HCEC 1CT (cell line): ENCODE measurements at places on chromosomes 7 and 10.

- no peak for DNase-seq
Observed at GRCh38 chr7:82318786-82319185, 124.8 kb downstream of the CACNA2D1 start.

DNA sequence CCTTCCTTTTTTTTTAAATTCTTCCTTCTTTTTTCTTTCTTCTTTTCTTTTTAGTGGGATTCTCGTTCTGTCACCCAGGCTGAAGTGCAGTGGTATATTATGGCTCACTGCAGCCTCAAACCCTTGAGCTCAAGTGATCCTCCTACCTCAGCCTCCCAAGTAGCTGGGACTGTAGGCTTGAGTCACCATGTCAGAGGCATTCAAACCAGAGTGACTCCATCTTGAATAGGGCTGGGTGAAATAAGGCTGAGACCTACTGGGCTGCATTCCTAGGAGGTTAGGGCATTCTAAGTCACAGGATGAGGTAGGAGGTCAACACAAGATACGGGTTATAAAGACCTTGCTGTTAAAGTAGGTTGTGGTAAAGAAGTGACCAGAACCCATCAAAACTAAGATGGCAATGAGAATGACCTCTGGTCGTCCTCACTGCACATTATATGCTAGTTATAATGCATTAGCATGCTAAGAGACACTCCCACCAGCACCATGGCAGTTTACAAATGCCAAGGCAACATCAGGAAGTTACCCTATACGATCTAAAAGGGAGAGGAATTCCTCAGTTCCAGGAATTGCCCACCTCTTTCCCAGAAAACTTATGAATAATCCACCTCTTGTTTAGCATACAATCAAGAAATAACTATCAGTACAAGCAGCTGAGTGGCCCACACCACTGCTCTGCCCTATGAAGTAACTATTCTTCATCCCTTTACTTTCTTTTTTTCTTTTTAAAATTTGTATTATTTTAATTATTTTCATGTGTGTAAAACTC, 99.0 kb upstream of the ITGB1 start:
- DNase-seq, result no peak

- DNase-seq, result no peak
Observed at GRCh38 chr7:68564306-68565135, 1033.8 kb upstream of the AUTS2 start.

GRCh38 chr10:25483999-25484398, 309.2 kb downstream of the GPR158 start:
- DNase-seq, result no peak

GRCh38 chr7:73978661-73979563, 49.1 kb upstream of the ELN start:
- no peak for DNase-seq

DNA sequence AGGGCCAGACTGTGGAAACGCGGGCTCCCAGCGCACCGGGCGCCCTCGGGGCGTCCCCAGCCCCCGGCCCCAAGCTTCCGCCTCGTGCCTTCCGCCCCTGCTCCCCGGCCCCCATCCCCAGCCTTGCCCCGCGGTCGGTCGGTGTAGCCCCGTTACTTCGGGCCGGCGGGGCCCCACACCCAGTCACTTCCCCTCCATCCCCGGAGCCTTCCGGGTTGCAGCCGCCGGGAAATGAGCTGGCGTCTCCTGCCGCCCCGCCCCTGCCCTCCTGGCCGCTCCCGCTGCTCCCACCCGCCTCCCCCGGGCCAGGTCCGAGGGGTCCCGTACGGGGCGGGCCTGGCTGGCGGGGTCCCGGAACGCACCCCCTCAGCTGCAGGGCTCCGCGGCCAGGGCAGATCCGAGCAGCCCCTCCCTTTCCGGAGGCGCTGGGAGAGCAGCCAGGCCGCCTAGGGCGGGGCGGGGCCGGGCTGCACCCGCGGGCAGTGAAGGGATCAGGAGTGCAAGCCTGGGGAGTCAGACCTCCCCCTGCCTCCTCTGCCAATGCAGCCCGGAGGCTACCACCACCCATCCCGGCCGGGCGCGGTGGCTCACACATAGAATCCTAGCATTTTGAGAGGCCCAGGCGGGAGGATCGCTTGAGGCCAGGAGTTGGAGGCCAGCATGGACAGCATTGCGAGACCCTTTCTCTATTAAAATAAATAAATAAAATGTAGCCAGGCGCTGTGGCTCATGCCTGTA, 709 bp downstream of the ARPC1B start:
- peak; percentile 64 for DNase-seq

DNA sequence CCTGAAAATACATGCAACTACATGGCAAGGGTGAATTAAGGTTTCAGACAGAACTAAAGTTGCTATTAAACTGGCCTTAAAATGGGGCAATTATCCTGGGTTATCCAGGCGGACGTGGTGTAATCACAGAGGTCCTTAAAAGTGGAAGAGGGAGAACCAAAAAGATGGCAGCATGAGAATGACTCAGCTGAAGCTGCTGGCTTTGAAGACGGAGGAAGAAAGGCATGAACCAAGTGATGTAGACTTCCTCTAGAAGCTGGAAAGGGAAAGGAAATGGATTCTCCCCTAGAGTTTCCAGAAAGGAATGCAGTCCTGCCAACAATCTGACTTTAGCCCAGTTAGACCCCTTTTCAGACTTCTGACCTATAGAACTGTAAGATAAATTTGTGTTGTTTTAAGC, 27.0 kb upstream of the UBN2 start:
- no peak for DNase-seq

DNA sequence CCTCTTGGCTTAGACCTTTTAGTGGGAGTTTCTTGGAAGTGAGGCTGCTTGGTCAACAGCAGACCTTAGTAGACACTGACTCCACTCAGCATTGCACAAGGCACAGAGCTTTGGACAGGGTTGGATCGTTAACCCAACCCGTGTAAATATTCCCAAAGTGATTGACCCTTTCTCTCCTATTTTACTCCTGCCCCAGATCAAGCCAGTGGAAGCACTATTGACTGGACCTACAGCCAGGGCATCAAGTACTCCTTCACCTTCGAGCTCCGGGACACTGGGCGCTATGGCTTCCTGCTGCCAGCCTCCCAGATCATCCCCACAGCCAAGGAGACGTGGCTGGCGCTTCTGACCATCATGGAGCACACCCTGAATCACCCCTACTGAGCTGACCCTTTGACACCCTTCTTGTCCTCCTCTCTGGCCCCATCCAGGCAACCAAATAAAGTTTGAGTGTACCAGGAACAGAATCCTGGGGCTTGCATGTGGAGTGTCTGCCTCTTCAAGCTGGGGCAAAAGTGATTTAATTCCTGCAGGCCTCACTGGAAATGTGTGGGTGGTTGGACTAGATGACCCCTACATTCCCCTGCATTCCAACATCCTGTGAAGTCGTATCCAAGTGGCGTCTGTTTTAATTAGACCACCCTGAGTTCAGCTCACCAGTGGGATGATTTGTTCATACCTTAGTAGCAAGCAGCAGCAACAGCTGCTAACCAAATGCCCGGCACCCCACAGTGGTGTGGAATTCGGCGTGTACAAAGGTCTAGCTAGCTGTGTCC, 7.5 kb downstream of the CPA1 start:
- DNase-seq, result peak; percentile 37

- DNase-seq, result no peak
Observed at GRCh38 chr7:116583653-116584052, 58.8 kb downstream of the CAV1 start.

- no peak for DNase-seq
Observed at GRCh38 chr7:13327669-13328068, 640.2 kb downstream of the ARL4A start.

GRCh38 chr10:33114451-33114952, 156.5 kb upstream of the ITGB1 start:
- DNase-seq, result peak; percentile 80

- DNase-seq, result no peak
Observed at GRCh38 chr10:43226441-43226840, 40.4 kb downstream of the RASGEF1A start.

DNA sequence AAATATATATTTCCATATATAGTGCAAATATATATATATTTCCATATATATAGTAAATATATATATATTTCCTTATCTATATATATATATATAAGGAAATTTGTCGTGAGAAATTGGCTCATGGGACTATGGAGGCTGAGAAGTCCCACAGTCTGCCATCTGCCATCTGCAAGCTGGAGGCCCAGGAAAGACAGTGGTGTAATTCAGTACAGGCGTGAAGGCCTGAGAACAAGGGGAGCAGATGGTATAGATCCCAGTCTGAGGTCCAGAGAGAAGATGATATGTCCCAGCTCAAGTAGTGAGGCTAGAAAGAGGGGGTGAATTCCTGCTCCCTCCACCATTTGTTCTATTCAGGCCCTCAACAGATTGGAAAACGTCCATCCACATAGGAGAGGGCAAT, 78.9 kb downstream of the MTPN start:
- no peak for DNase-seq

GRCh38 chr10:110841767-110842267, 29.9 kb upstream of the PDCD4 start:
- DNase-seq, result no peak

DNA sequence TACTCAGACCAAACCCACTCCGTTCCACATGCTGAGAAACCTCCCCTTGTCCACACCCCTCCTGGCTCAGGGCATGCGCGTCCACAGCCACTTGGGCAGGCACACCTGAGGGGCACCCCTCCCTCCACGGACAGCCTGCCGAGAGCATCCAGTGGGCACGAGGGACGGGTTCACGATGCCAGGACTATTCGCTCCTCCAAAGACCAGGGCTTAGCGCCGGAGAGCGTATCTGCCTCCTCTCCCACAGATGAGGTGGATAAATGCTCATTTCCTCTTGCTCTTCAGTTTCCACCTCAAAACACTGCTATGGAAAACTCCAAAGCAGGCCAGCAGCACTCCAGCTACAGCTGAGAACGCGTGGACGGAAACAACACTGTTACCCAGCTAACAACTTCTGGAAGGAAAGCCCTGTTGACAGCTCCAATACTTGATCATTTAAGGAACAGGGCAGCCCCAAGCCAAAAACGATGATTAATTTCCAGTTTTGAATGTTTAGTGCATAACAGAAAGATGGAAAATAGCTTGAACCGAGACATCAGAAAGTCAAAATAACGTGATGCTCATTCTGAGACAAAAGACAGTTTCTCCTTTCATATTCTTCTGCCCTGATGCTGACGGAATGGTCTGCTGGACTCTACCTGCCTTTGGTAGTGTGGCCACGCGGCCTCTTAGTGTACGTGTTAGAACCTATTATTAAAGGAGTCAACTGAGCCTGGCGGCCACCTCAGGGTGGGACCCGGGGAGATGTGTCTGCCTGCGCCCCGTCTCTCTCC, 204.7 kb downstream of the DNAJB6 start:
- no peak for DNase-seq
